SW 1271 (cell line): ENCODE measurements at places on chromosomes 5 and 9.

- DNase-seq: no peak
Observed at GRCh38 chr9:132609829-132610228, 27.4 kb downstream of the BARHL1 start.

- DNase-seq: no peak
Observed at GRCh38 chr5:122163121-122164069, 34.0 kb downstream of the ZNF474 start.

- DNase-seq: no peak
Observed at GRCh38 chr5:34789021-34789531, 49.9 kb upstream of the TTC23L start.

DNA sequence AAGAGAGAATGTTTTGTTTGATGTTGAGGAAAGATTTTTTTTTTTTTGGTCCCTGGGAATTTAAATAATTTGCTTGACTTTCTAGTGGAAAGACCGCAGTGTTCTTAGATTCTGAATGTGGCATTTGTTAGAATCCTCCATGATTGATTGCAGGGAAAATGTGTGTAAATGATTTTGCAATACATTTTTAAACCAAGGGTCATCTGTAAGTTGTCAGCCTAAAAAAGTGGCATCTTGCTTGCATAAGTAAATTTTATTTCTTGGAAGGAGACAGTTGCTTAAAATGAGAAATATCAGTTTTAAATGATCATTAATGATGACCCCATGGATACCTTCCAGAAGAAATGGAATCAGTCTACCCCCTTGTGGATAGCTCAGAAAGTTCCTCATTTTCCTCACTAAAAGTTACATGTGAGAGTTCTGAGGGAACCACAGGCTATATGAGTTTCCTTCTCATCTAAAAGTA is 105.1 kb upstream of the SLC25A48 start:
- DNase-seq: no peak

GRCh38 chr9:131056781-131057506 is 39.4 kb upstream of the AIF1L start:
- no peak for DNase-seq

DNA sequence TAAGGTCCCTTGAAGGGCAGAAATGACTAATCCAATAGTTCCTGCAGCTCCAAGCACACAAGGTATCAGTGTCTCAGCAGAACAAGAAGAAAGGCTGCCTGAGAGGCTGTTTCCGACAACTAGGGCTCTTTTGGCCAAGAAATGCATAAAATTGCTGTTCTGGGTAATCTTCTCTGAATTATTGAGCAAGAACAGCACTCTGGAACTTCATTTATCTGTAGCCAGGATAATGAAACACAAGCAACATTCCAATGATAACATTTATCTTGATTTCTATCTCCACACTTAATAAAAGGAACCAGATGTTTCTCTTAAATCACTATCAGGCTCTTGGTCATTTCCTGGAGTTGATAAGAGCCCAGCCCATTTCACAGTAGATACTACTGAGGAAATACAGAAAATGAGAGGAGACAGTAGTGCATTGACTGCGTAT is 17.0 kb upstream of the AUH start:
- DNase-seq: no peak

DNA sequence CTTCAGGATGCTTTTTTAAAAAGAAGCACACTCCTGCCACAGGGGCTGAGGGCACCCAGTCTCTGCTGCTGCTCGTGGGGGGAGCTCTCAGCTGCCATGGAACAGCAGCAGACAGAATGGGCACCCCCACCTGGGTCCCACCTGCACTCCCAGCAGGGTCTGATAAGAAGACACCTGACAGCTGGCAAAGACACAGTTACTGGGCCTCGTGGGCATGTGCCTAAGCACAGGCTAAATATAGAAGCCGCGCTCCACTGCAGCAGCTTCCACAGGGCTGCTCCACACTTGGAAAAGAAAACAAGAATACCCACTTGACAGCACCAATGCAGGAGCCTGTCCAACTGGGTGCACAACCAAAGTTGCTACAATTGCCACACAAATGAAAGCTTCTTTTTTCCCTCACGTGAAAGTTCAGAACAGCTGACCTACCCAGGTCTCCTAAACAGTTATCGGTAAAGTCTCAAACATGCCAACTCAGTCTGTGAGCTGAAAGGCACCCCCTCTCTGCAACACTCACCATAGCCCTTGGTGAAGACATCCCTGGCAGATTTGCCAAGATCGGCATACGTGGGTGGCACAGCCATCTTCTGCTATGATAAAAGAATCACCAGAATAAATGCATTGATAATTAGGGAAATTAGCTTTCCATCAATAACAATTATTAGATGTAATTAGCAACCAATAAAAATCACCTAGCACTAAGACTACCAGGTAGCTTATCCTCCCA is 12.2 kb downstream of the VDAC1 start:
- DNase-seq: no peak

- DNase-seq: no peak
Observed at GRCh38 chr5:39521940-39522590, 97.3 kb upstream of the DAB2 start.

GRCh38 chr5:76818844-76819831 is at the start of gene F2RL1:
Gene F2RL1, plus strand, starts transcription at chr5:76819030. Its CDS starts 153 bp downstream, at chr5:76819183.
- DNase-seq: no peak

GRCh38 chr5:74389531-74390305 is 250.8 kb downstream of the ENC1 start:
- DNase-seq: no peak

DNA sequence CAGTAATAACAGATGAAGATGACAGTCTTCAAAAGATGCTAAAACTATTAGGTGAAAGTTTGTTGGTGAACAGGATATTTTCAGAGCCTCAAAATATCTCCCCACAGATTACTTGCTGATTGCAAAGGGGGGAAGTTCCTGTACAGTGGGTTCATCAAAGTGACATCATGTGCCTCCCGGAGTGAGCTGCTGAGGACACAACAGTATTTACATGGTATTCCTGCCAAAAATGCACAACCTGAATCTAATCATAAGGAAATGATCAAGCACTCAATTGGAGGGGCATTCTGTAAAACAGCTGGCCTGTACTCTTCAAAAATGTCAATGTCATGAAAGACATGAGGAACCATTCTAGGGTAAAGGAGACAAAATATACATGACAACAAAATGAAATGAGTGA is 18.9 kb upstream of the GLIS3 start:
- DNase-seq: no peak

DNA sequence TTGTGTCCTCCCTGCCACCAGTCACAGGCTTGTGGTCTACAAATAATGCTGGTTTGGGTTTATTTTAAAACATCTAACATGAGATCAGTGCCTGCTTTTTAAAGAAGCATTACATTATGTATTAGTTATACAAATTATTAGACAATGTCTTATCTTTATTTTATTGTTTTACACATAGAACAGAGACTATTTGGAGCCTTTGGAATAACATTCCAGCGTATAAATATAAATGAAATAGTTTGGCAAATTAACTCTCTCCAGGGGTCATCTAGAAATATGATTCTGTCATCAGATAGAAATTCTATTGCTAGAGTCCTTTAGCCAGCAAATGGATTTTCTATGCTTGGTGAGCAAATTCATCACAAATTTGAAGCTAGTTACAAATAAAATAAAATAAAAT is 22.4 kb downstream of the MAP1B start:
- DNase-seq: no peak

DNA sequence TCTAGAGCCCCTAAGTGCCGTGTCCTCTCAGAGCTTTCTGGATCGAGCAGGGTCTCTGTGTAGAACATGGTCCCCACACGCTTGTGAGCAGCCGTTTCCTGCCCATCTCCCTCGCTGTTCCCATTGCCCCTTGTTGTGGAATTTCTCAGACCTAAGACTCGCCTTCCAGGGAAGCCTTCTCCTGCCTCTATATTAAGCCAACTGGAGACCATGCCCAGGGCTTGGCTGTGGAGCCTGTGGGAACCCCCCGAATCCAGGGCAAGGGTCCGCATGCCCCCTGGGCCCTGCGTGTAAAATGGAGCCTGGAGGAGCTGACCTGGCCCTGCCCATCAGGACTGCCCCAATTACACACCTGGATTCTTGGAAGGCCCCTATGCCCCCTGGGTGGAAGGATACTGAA is 14.5 kb upstream of the SPATA31E1 start:
- DNase-seq: no peak

DNA sequence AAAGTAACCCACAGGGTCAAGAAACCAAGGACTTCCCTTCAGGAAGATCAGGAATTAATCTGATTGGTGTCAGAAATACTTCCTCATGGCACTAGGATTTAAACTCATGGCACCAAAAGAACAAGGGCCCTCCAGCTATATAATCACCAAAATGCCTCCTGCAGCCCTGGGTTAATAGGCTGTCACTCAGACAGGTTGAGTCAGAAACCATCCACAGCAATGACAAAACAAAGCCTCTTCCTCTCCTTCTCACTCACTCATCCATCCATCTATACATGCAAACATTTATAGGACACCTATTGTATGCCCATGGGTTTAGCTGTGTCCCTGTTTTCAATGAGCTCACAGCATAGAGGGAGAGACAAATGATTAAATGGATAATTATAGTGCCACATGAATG is 62.5 kb upstream of the SPOCK1 start:
- DNase-seq: no peak

GRCh38 chr5:160209917-160210316 is 19.4 kb upstream of the FABP6 start:
- no peak for DNase-seq

- no peak for DNase-seq
Observed at GRCh38 chr5:75306746-75307145, 30.3 kb upstream of the HMGCR start.

GRCh38 chr5:103938146-103938695 is 375.6 kb upstream of the NUDT12 start:
- DNase-seq: no peak

- DNase-seq: no peak
Observed at GRCh38 chr9:1129382-1129781, 79.2 kb downstream of the DMRT2 start.

- DNase-seq: no peak
Observed at GRCh38 chr5:158641016-158641415, 458.7 kb downstream of the EBF1 start.

GRCh38 chr5:52378237-52378636 is 409.5 kb upstream of the ITGA1 start:
- DNase-seq: no peak

DNA sequence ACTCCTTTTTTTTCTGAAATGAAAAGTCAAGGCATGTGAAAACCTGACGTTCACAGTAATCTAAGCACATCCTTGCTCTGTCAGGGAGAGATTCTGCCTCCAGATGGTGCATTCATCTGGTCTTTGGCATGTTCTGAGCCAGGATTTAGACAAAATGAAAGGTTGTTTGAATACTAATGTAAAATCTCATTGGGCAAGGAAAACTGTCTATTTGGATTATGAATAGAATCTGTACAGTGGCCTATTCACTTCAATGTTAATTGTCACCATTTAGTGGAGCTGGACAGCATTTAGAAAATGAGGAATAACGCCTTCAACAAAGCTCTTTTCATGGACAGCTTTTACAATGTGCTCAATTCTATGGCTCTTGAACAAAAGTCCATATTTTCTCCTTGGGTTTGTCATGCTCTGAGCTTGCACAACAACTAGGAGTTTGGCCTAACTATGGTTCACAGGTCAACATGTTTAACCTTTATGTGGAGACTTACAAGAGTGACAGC is 28.9 kb downstream of the ARHGEF28 start:
- DNase-seq: no peak

DNA sequence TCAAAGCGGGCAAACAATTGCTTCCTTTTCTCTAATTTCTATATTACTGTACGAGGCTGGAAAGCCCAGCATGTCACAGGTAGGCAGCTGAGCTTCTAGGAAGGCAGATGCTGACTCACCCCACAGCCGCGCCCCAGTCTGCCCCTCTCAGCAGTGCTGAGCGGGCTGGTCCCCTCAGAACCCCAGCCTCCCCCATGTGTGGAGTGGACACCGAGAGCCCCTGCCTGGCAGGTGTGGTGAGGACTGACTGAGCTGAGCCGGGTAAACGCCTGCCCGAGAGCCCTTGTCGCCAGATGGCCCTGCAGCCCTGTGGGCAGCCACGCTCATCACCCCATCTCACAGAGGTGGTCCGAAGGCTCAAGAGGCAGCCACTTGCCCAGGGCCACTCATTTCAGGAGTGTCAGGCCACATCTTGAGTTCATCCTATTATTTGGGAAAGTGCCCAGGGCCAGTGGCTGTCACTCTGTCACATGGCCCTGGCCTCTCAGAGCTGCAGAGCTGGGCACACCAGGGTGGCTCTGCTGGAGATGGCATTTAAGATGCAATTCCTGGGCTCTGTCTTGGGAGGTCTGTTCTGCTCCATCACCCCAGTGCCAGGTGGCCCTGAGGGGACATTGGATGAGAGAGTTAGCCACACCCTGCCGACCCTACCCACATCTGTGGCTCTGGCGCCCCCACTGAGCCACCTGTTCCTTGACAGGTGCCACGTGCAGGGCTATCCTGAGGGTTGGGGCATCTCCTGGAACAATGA is 12.4 kb downstream of the CARD19 start:
- DNase-seq: no peak

GRCh38 chr5:141250576-141250975 is 5.4 kb downstream of the PCDHB15 start:
- DNase-seq: no peak

GRCh38 chr5:32136342-32136741 is 37.8 kb downstream of the GOLPH3 start:
- DNase-seq: no peak

- DNase-seq: no peak
Observed at GRCh38 chr5:18000744-18001143, 366.5 kb downstream of the TAF11L14 start.

DNA sequence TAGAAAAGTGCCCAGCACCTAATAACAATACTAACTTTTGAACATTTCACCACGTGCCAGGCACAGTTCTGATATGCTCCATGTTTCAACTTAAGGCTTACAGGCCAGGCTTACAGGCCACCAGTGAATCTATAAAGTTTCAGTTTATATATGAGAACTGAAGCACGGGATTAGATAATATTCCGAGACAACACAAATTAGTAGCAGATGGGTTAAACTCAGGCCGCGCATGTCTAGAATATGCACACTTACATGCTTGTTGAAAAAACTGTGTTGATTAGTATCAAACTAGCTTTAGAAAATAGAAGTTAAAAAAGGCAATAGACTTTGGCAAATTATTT is 587.9 kb downstream of the MTRR start:
- DNase-seq: no peak
